Colonic mucosa (tissue), 4 donors: ENCODE measurements at places on chromosomes 5 and 9. TPM values are rescaled to one million over a fixed set of nuclear protein-coding genes. Genes with fewer than 3 reads are reported as not detected.

The SLU7 gene
- 31.5 TPM for total RNA-seq

- no peak for DNase-seq
- no peak overlapping the region for H3K27ac ChIP-seq
- H3K4me3 ChIP-seq: no peak overlapping the region
Measured at GRCh38 chr5:126122942-126123341, 300.3 kb upstream of the GRAMD2B start.

DNA sequence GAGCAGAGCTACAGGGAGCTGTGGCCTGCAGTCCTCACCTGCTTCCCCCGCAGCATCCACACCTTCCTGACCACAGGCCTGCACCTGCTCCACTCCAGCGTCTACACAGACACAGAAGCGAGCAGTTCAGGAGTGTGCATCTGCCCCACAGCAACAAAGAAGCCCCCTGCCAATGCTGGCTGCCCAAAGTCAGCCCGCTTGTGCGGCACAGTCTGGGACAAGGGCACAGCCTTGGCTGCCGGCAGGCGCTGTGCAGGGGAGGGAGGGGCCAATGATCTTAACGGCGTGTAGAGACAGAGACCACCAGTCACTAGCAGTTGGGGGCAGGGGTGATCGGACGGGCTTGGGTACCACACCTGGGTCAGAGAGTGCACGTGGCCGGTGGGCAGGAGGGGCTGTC is 6.6 kb downstream of the BRD9 start:
- no peaks in the 10 kb centered on the region for H3K27me3 ChIP-seq
- peaks cover 26% of the 10 kb centered on the region for H3K36me3 ChIP-seq
- no peak overlapping the region for H3K27ac ChIP-seq
- no peak for DNase-seq

The PCAT7 gene
- total RNA-seq: 2.1 TPM

DNA sequence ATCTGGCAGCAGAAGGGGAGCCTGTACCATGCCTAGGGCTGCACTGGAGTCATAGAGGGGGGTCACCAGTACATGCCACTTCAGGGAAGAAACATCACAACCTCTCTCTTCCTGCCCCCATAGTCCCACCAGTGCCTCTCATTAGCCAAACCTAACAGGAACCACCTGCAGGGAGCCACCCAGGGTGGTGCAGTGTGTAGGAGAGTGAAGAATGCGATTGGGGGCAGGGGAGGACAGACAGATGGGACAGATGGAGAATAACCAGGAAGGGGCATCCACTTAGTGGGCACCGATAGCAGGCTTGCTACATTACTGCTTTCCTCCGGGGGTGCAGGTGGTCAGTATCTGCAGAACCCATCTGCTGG is 19.2 kb downstream of the DAPK1 start:
- no peaks in the 10 kb centered on the region for H3K36me3 ChIP-seq
- H3K4me3 ChIP-seq: no peak overlapping the region
- no peak overlapping the region for H3K27ac ChIP-seq
- no peaks in the 10 kb centered on the region for H3K27me3 ChIP-seq
- no peak for DNase-seq

The EFNA5 gene
- 9.7 TPM for total RNA-seq

- no peaks in the 10 kb centered on the region for H3K27me3 ChIP-seq
- H3K4me1 ChIP-seq: no peaks in the 10 kb centered on the region
- H3K4me3 ChIP-seq: no peak overlapping the region
Measured at GRCh38 chr5:112238473-112238872, 180.6 kb downstream of the EPB41L4A start.

DNA sequence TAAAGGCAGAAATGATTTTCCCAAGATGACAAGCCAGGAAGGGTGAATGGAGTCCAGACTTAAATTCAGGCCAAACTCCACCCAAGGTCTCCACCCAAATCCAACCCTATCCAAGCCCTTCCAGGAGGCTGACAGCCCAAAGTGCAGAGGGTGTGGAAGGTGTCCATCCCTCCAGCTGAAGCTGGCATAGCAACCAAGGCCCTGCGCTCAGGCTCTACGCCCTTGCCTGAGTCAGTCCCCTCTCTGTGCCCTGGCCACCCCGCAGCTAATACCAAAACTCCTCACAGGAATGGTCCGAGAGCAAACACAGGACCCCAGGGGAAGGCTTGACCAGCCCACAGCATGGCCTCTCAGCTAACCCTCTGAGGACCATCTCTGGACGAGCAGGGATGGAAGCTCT is 2.1 kb downstream of the SEPTIN8 start:
- no peak overlapping the region for H3K27ac ChIP-seq
- peaks cover 8% of the 10 kb centered on the region for H3K4me1 ChIP-seq
- H3K36me3 ChIP-seq: no peaks in the 10 kb centered on the region
- H3K27me3 ChIP-seq: no peaks in the 10 kb centered on the region
- peak; percentile 68 for DNase-seq

The TMOD1 gene
- 1.0 TPM for total RNA-seq

The SPINK7 gene
- not detected for total RNA-seq

DNA sequence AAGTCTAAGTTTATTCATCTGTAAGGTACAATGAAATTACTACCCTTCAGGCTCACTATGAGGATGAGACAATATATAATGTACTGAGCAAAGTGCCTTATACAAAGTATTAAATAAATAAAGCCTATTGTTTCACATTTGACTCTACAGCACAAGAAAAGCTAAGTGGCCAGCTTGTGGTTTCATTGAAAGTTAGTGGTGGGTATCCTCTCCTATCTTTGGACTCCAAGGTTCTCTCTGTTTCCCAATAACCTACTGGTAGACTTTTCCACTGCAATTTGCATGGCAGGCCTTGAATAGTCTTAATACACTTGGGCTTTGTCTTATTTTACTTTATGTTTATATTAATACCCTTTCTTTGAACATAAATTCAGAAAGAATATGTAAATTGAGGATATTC is 262.7 kb downstream of the DEPDC1B start:
- H3K36me3 ChIP-seq: no peaks in the 10 kb centered on the region
- H3K4me3 ChIP-seq: no peak overlapping the region
- no peaks in the 10 kb centered on the region for H3K27me3 ChIP-seq

The PRR16 gene
- total RNA-seq: 1.4 TPM

GRCh38 chr5:151003503-151003860 is 16.9 kb upstream of the GPX3 start:
- no peaks in the 10 kb centered on the region for H3K36me3 ChIP-seq
- DNase-seq: no peak
- no peak overlapping the region for H3K27ac ChIP-seq
- H3K4me3 ChIP-seq: no peak overlapping the region
- peaks cover 3% of the 10 kb centered on the region for H3K4me1 ChIP-seq

GRCh38 chr5:164356790-164357189 is 851.4 kb downstream of the MAT2B start:
- H3K27ac ChIP-seq: no peak overlapping the region
- no peaks in the 10 kb centered on the region for H3K36me3 ChIP-seq
- no peaks in the 10 kb centered on the region for H3K27me3 ChIP-seq
- no peak for DNase-seq
- H3K4me1 ChIP-seq: no peaks in the 10 kb centered on the region

DNA sequence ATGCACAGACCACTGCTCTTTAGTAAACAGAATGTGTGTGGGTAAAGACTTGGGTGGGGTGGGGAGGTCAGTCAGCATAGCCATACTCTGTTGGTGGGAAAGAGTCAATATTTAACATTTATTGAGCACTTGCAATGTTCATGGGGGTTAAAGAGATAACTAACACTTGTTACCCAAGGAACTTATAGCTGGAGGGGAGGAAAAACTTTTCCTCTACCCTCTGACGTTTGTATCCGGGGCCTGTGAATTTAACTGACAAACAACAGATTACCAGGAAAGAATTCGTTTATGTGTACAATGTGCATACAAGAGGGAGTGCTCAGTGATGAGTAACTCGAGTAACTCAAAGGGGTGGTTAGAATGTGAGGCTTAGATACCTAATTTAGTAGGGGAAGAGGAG is 6.8 kb upstream of the CLINT1 start:
- no peaks in the 10 kb centered on the region for H3K36me3 ChIP-seq
- no peaks in the 10 kb centered on the region for H3K27me3 ChIP-seq
- H3K4me3 ChIP-seq: no peak overlapping the region
- no peak for DNase-seq

DNA sequence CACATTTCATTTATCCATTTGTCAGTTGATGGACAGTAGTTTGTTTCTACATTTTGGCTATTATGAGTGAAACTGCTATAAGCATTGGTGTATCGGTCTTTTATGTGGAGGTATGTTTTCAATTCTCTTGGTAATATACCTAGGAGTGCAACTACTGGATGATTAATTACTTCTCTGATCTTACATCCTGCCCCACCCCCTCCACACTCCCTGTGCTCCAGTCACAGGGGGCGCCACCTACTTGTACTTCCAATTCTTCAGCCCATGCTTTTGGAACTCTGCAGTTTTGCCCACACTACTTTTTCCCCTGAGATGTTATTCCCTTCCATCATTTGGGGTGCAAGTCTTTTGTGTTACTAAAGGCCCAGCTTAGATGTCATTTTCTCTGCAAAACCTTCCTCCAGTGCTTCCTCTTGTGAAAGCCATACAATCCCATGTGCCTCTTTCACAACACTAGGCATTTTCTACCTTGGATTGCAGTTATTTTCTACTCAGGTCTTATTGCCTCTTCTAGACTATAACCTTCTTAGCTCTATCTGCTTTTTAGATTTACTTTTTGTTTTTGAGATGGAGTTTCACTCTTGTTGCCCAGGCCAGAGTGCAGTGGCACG is 42.1 kb downstream of the SEC61B start:
- H3K27ac ChIP-seq: no peak overlapping the region
- H3K36me3 ChIP-seq: no peaks in the 10 kb centered on the region
- no peak for DNase-seq
- H3K4me1 ChIP-seq: no peaks in the 10 kb centered on the region
- no peak overlapping the region for H3K4me3 ChIP-seq

The GMCL2 gene
- total RNA-seq: not detected

DNA sequence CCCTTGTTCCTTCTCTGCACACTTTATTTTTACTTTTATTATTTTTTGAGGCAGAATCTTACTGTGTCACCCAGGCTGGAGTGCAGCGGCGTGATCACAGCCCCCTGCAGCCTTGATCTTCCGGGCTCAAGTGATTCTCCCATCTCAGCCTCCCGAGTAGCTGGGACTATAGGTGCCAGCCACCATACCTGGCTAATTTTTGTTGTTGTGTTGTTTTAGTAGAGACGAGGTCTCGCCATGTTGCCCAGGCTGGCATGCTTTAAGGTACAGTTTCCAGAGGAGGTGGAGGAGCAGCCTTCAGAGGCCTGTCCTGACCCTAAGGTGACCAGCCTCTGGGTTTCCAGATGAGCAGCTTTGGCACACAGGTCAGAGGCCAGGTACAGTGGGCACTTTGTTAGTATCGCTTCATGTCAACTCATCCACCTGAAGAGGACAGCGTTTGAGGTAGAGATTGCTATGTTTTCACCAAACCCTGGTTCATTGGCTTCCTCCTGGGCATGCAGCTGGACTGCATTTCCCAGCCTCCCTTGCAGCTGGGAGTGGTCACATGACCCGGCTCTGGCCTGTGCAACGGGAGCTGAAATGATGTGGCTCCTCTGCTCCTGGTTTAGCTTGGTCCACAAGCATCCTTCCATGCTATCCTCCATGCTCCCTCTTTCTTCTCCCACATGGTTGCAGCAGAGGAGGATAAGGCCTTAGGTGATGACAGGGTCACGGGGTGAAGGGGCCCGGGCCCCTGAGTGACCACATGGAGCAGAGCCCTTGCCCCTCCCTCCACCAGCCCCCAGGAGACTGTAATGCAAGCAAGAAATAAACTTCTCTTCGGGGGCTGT is 139.3 kb upstream of the IER5L start:
- no peak for DNase-seq
- H3K36me3 ChIP-seq: no peaks in the 10 kb centered on the region
- H3K4me1 ChIP-seq: peaks cover 6% of the 10 kb centered on the region
- no peaks in the 10 kb centered on the region for H3K27me3 ChIP-seq
- no peak overlapping the region for H3K27ac ChIP-seq

The SLC23A1 gene
- 7.0 TPM for total RNA-seq

- H3K4me3 ChIP-seq: peak overlapping the region; percentile 33
- peaks cover 65% of the 10 kb centered on the region for H3K27me3 ChIP-seq
- peak; percentile 64 for DNase-seq
- peaks cover 8% of the 10 kb centered on the region for H3K4me1 ChIP-seq
- no peak overlapping the region for H3K27ac ChIP-seq
Measured at GRCh38 chr9:122213589-122214413, 15.0 kb downstream of the LHX6 start.

The SH2D3C gene
- total RNA-seq: 3.5 TPM

DNA sequence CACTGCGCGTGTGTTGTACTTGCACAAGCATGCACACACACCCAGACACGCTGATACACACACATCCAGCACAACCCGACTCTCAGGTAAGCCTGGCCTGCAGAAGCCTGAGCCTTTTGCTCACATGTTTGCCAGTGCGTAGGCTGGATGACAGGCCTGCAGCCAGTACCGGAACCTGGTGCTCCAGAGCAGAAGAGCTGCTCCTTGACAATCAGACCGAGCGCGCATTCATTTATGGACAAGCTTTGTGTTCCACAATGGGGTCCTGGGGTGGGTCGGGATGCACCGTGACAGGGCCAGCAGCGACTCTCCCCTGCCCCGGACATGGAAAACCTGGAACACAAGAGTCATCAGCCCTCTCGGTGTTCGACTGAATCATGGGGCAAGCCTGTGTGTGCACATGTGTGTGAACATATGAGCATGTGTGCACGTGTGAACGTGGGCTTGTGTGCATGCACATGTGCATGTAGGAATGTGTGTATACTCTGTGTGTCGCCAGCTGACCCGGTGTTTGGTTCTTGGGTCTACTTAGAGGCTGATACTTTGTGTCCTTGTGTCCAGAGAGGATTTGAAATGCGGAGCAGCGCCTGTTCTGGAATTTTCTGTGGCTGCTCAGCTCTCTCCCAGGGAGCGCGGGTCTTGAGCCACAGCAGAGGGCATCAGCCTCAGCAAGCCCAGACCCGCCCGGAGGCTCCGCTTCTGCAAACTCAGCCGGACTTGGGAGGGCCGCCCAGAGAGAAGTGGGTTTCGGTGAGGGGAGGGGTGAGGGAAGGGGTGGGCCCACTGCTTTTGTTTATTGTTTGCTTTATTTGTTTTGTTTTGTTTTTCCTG is 32.2 kb downstream of the IRX4 start:
- peaks cover 8% of the 10 kb centered on the region for H3K27me3 ChIP-seq
- H3K4me3 ChIP-seq: no peak overlapping the region
- DNase-seq: no peak
- no peaks in the 10 kb centered on the region for H3K36me3 ChIP-seq
- H3K27ac ChIP-seq: no peak overlapping the region

The IL13 gene
- not detected for total RNA-seq

DNA sequence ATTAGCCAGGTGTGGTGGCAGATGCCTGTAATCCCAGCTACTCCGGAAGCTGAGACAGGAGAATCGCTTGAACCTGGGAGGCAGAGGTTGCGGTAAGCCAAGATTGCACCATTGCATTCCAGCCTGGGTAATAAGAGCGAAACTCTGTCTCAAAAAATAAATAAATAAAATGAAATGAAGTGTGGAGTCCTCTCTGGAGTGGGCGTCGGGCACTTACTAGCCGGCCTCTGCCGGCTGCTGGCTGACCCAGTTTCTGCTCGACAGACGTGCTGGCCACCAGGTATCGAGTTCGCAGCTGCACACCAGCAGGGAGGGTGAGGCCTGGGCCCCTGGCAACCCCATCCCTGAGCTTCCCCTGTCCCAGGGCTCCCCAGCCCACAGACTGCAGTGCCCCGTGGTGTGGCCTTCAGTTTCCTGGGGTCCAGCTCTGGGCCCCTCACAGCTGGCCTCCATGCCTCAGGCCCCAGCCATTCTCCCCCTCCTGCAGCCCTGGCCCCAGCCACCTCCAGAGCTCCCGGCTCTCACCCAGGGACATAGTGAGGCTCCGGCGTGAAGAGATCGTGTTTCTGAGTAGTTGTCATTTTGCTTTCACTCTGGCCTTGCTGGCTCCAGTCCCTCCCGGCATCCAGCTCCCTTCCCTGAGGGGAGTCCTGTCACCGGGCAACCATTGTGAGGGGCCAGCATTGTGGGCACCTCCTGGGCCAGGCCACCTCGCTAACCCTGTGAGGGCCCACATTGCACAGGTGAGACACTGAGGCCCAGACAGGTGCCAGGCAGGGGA is 3.8 kb upstream of the STPG3 start:
- peaks cover 9% of the 10 kb centered on the region for H3K4me1 ChIP-seq
- H3K4me3 ChIP-seq: no peak overlapping the region
- no peak overlapping the region for H3K27ac ChIP-seq
